Cardiac ventricle fibroblast (primary cell): ENCODE measurements at places on chromosomes 2 and 18. TPM values are rescaled to one million over a fixed set of nuclear protein-coding genes. Genes with fewer than 3 reads are reported as not detected.

STK36 gene
- 13.6 and 18.5 TPM in 2 replicates for total RNA-seq

IL37 gene
- not detected in 2 replicates for total RNA-seq

POTEI gene
- total RNA-seq: not detected in 2 replicates

WIPF1 gene
- total RNA-seq: 11.8 and 19.1 TPM in 2 replicates

GKN2 gene
- total RNA-seq: not detected in 2 replicates

IL36G gene
- not detected in 2 replicates for total RNA-seq

ZNF142 gene
- total RNA-seq: 11.7 and 13.9 TPM in 2 replicates

SERPINB4 gene
- total RNA-seq: 1.1 TPM in 1 of 2 replicates, not detected in the other

TET3 gene
- 3.4 TPM in 2 replicates for total RNA-seq

PPM1B gene
- 14.3 and 22.9 TPM in 2 replicates for total RNA-seq

RASGRP3 gene
- total RNA-seq: 1.4 and 4.2 TPM in 2 replicates

REG3G gene
- not detected in 2 replicates for total RNA-seq

TMEFF2 gene
- total RNA-seq: 0.06 TPM in 1 of 2 replicates, not detected in the other

DSC3 gene
- under 0.01 and 0.05 TPM in 2 replicates for total RNA-seq

CPLX4 gene
- total RNA-seq: not detected in 2 replicates

NOL4 gene
- not detected in 2 replicates for total RNA-seq

M1AP gene
- total RNA-seq: 0.06 TPM in 1 of 2 replicates, not detected in the other

SDC1 gene
- 1.6 and 2.4 TPM in 2 replicates for total RNA-seq
